Posterior vena cava (tissue), 2 donors: ENCODE measurements at places on chromosomes 6 and 20. TPM values are rescaled to one million over a fixed set of nuclear protein-coding genes. Genes with fewer than 3 reads are reported as not detected.

Gene CST11
- not detected for total RNA-seq

Gene C20orf144
- total RNA-seq, result not detected

Gene HLA-DPA1
- 44.4 TPM for total RNA-seq

DNA sequence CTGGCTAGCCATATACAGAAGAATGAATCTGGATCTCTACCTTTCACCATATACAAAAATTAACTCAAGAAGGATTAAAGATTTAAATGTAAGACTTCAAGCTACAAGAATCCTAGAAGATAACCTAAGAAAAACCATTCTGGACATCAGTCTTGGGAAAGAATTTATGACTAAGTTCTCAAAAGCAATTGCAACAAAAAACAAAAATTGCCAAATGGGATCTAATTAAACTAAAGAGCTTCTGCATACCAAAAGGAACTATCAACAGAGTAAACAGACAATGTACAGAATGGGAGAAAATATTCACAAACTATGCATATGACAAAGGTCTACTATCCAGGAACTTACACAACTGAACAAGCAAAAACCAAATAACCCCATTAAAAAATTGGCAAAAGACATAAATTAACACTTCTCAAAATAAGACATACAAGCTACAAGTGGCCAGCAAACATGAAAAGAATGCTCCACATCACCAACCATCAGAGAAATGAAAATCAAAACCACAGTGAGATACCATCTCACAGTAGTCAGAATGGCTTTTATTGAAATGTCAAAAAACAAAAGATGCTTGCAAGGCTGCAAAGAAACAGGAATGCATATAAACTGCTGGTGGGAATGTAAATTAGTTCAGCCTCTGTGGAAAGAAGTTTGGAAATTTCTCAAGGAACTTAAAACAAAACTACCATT is 66.8 kb upstream of the RSPO3 start:
- no peak for DNase-seq

DNA sequence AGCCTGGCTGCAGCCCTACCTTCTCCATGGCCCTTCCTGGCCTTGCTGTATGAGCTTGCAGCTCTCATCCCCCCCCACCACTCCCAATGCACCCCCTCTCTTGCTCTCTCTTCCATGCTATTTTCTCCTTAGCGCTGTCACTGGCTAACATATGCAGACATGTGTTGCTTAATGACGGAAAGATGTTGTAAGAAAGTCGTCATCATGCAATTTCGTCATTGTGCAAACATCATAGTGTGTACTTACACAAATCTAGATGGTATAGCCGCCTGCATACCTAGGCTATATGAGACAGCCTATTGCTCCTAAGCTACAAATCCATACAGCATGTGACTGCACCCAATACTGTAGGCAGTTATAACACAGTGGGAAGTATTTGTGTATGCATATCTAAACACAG is 27.0 kb downstream of the ANGPT4 start:
- DNase-seq, result no peak
